ENCODE measurements at places on chromosomes 2 and 18.

DNA sequence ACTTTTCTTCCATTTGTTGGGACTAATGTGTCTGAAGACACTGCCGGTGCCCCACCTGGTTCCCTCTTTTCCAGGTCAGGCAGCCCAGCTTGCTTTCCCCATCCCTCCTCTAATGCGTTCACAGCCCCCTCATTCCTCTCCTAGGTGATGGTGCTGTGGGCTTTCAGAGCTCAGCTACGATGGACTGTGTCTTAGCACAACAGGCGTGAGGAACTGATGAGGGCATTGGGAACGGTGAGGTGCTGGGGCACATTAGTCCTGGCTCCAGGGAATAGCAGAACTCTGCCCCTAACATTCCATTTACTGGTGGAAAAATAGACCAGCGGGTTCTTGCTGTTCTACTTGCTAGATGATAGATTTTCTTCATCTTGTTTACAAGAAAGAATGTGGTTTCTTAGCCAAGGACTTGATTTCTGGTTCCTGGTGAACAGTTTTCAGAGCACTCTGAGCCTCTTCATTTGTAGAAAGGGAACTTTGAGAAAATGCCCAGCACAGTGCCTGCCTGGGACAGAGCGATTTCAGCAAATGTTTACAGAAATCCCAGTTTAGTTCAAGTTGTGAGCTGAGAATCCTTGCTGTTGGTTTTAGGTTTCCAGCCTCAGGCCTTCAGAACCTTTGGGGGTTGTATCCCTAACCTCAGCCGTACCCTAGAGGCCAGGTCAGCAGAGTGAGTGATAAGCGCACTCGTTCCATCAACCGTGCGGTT is 42.5 kb downstream of the LDLRAD4 start:
- DNase-seq: peak; percentile 73

GRCh38 chr2:28958689-28959088 is 22.4 kb upstream of the TOGARAM2 start:
- DNase-seq: peak; percentile 82

DNA sequence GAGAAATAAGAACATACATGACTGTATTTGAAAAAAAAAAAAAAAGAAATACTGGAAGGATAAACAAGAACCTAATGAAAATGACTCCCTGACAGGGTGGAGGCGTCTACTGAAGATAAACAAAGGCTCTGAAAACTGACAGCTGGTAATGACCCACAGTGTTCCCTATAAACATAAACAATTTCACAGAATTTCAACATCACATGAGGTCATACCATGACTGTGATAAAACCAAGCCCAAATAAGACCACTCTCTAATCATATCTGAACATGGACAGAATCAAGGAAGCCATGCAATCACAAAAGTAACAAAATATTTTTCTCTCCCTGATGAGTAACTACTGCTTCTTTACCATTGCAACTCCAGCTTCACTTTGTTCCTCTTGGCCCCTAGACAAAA is 159.3 kb downstream of the FAM124B start:
- DNase-seq: no peak

DNA sequence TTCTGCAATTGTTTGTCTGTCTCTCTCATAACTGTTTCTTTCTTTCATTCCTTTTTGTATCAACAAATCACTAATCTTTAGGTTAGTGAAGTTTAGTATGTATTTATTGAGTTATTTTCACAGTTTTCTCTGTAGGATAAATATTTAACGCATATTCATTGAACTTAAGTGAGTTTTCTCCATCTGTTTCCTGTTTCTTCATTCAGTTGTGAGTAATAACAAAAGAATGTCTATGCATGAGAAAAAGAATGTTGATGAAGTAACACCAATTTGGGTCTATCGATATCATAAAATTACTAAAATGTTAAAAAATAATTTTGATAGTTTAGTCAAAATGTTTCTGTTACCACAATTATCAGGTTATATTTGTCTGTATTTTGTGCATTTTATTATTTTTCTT is 948.0 kb downstream of the DSC3 start:
- no peak for DNase-seq

DNA sequence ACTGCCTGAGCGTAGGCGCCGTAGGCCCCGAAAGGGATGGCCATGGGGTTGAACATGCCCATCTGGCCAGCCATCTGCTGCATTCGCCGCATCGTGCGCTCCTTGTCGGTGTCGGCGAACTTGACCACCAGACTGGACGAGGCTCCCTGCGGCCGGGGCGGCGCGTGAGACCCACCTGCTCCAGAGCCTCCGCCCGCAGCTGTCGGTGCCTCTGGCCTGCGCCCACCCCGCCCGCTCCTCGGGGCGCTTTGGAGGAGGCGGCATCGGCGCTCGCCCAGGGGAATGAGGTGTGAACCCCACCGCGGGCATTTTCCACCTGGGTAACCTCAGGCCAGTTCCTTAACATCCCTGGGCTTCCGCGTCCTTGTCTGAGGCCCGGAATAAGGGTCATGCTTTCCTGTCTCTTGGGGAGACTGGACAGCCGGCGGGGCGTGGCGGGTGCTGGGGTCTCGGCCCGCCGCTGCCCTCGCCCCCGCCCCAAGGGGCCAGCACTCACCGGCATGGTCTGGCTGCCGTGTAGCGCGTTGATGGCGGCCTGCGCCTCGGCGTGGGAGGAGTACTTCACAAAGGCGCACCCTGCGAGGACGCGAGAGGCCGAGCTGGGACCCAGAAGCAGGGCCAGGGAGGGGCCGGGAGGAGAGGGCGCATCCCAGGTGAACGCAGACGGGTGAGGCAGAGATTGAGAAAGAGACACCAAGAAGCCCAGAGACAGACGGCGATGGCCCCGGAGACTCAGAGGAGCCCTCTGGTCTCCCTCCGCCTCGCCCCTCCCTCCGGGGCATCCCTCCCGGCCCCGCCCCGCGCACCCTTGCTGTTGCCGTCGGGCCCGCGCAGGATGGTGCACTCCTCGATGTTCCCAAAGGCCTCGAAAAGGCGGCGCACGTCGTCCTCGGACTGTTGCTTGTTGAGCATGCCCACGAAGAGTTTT is 291.0 kb downstream of the CELF4 start:
- no peak for DNase-seq

- DNase-seq: no peak
These were observed 134.2 kb upstream of the SPRED2 start for GRCh38 chr2:65566617-65567016.

- no peak for DNase-seq
These were observed 14.6 kb downstream of the CNDP2 start for GRCh38 chr18:74510770-74511095.

- DNase-seq: no peak
These were observed 19.1 kb downstream of the CYBRD1 start for GRCh38 chr2:171541202-171541887.

DNA sequence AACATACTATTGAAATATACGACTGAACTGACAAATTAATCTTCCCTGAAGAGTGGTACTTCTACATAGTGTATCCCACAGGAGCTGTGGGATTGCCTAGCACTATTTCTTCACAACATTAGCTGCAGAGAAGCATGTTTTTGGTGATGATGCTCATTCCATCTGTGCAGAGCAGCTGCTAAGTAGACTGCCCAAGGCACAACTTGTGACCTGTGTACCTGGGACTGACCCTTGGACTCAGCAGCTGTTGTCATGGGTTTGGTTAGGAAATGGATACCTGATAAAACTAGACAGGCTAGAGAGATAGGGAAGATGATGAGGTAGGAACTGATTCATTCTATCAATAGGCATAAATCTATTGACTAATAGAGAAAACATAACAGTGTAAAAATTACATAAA is 1204.0 kb downstream of the DSC3 start:
- no peak for DNase-seq

- DNase-seq: no peak
These were observed 5.9 kb upstream of the FN1 start for GRCh38 chr2:215441560-215442400.

- no peak for DNase-seq
These were observed 124.2 kb upstream of the REV1 start for GRCh38 chr2:99613980-99614379.

GRCh38 chr2:178804791-178805190 is 2.4 kb downstream of the TTN start:
- no peak for DNase-seq

DNA sequence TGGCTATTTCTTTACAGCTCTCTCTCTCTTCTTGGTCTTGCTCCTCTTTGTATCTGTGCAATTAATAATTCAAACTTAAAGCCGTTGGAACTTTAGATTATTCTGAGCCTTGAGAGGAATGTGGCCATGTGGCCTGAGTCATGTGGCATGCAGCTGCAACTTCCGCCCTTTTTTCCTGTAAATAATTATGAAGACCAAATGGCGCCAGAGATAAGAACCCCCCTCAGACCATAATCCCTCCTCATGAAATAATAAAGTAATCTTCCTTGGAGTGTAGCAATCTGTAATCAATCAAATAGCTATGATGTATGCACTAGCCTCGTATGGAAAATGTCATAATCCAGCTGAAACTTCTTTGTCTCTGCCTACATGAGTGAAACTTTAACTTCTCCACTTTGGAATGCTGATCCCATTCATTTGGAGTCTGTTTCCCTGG is 13.5 kb upstream of the TWSG1 start:
- DNase-seq: no peak

DNA sequence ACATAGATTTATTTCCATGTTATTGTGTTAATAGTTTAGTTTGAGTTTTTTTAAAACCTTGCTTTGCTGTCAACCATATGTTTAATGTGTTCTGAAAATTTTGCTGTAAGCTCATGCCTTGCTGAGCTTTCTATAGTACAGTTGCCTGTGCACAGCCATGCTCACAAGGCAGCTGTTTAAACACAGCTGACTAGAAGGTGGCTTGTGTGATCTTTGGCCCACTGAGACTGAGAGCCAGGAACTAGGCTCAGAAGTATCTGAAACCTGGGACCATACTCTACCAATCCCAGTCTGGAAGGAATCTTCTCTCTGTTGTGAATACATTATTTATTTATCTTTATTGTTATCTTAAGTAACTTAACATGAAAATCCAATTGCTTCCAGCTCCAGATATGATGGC is 350.5 kb downstream of the KIAA1328 start:
- DNase-seq: no peak

DNA sequence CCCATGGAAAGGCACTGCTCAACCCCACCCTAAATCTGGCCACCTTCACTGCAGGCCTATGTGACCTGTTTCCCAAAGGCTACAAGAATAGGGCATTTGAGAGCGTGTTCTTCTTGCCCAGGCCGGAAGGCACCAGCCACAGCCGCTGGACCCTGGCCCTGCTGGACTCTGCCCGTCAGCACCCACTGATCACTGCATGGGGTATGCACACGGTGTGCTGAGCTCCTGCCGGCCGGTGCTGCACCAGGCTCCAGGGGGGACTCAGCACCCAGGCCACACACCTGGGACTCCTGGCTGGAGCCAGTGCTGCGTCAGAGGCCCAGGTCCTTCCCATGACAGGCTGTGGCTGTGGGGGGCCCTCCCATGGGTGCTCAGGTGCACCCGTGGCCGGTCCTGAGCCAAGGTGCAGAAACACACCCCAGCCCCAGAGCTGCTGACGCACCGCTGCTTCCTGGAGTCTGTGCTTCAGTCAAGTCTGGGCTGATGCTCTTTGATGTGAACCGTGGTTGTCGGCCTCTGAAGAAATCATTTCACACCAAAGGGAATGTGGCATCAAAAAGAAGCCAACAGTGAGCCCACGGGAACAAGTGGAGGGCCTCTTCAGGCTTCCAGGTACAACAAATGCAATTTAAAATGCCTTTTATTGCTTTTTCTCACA is 6.5 kb downstream of the KCNG2 start:
- no peak for DNase-seq
